ENCODE measurements at places on chromosomes 11 and 22.
A peak's percentile ranks its signal among the peaks of the same experiment; 100 is the strongest.

DNA sequence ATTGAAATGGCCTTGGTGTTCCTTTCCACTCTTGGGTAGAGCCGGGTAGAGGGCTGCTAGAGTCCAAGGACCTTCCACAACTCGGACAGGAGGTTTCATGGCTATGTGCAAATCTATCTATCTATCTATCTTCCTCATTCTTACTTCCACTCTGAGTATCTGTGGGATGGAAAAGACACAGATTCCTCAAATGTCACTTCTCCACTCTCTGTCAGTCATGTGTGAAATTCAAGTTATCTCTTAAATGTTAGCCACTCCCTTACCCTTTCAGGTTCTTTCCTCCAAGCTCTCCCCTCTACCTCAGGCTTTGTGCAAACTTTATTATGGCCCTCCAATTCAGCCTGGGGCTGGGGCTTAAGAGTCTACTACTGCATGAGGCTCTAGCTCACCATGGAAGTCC is 84.3 kb downstream of the GDPD4 start:
- no peak for DNase-seq

- no peak for DNase-seq
Observed at GRCh38 chr22:46046299-46046685, 69.3 kb upstream of the WNT7B start.

DNA sequence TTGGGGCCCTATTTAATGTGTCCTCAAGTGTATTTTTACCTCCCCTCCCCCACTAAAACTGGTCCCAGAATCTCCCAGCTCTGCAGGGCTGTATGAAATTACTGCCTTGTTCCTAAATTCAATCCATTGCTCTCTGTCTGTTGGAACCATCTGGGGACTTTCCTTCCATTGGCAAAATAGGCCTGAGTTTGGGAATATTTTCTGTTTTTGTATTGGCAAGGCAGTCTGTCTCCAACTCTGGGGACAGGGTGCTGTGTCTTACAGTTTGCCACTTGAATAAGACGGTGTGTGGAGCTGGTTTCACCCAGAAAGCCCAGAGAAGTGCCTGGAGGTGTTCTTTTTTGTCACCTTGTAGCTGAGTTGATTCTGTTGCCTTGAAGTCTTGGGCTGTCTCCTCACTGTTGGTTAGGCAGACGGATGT is 1.3 kb downstream of the PACS1 start:
- DNase-seq = no peak

GRCh38 chr22:45682064-45682463 is 10.4 kb downstream of the ATXN10 start:
- no peak for DNase-seq

DNA sequence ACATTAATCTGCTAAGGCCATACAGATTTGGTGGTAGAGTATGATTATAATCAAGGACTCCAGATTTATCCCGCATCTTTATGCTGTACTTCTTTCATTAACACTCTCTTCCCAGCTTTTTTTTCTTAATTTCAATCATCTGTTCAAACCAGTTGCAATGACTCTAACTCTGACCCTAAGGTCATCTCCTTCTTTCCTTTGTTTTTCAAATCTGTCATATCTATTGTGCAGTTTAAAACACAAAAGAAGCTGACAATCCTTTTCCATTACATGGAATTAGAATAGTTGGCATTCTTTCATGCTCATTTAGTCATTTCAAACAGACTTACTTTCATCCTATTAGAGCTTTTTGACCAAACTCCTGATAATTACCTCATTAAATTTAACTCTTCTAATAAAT is 53.6 kb upstream of the GRM5 start:
- DNase-seq = no peak

DNA sequence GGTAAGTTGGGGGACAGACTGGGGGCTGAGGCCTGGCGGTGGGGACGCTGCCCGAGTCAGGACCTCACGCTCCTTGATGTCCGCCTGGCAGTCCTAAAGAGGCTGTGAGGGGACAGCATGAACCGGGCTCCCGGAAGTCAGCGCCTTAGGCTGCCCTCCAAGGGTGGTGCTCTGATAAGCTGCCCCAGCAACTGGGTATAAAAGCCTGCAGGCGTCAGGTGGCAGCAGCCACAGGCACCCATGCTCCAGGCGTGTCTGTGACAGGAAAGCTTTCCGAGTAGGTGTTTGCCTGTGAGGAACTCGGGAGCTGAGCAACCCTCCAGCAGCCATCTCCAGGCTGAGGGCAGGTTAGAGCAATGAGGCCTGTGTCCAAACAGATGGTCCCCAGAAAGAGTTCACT is 53.0 kb downstream of the ST3GAL4 start:
- no peak for DNase-seq

- no peak for DNase-seq
Observed at GRCh38 chr11:32030875-32031503, 59.9 kb upstream of the RCN1 start.

DNA sequence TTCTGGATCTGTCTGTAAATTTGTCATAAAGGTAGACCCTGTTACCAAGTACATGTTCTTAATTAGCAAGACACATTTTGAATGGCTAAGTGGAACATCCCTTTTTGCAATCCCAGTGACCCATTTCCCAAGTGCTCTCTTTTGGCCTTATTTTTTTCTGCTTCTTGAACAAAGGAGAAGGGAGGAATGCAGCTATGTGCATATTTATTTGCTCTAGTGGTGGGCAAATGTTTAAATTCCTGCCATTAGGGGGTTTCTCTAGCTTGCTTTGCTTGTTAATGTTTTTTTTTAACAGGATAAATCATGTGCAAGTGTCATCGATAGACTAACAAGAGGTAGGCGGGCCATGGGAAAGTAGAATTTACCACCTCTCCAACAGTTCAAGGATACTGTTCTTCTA is 135.7 kb downstream of the COMMD9 start:
- no peak for DNase-seq

DNA sequence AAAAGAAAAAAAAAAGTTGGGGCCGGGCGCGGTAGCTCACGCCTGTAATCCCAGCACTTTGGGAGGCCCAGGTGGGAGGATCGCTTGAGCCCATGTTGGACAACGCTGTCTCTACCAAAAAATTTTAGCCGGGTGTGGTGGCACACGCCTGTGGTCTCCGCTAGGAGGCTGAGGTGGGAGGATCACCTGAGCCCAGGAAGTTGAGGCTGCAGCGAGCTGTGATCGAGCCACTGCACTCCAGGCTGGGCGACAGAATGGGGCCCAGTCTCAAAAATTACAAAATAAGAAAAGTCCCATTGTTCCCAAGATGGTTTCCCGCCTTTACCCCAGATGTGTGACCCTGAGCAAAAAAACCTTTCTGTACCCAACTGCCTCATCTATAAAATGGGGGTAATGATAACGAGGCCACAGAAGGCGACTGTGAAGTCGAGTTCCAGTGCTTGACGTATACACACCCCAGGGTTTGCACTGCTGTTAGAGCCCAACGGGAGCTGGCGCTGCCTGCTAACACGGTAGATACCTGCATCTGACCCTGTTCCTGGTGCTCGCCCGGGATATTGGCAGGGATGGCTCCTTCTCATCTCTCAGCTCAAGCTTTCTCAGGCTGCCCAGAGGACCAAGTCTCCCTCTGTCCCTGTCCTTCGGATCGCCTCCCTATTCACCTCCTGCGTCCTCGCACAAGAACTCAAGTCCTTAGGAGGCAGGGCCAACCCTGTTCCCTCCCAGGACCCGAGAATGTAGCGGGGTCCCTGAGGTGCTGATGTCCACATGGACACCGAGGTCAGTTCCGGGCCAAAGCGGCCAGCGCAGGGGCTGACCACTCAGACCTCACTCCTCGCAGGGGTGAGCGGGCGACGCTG is 1.1 kb upstream of the RPLP2 start:
- DNase-seq = no peak

GRCh38 chr22:38041760-38042487 is 15.3 kb upstream of the PICK1 start:
- no peak for DNase-seq

DNA sequence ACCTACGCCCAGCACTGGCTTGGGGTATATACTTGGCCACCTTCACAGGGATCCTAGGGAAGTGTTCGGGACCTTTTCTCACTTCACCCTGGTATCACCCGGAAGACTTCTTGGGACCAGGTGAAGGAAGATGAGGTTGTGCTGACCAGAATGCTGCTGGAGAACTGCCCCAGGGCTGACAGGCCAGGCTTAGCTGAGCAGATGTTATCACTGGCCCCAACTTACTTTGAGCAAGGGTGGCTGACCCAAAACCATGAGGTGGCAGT is 4.5 kb downstream of the FTH1 start:
- no peak for DNase-seq

DNA sequence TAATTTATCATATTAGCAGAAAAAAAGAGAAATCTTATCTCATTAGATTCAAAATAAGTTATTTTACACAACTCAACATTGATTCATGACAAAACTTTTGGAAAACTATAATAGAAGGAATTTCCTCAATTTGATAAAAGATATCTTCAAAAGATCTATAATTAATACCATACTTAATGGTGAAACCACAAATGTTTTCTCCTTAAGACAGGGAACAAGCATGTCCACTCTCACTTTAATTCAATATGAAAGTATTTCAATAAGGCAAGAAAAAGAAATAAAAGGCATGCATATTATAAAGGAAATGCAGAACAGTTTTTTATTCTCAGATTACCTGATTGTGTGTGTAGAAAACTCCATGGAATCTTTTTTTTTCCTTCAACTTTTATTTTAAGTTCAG is 23.6 kb downstream of the MTNR1B start:
- no peak for DNase-seq

- DNase-seq = no peak
Observed at GRCh38 chr22:48415520-48415919, 1412.2 kb downstream of the BRD1 start.

- peak; percentile 18 for DNase-seq
Observed at GRCh38 chr22:25987948-25988347, 181.3 kb upstream of the SEZ6L start.

GRCh38 chr11:1395773-1396374 is 6.1 kb downstream of the BRSK2 start:
- no peak for DNase-seq

- DNase-seq = no peak
Observed at GRCh38 chr11:14232652-14233051, 126.3 kb downstream of the RRAS2 start.

GRCh38 chr11:93842461-93842860 is 8.0 kb downstream of the VSTM5 start:
- DNase-seq = no peak

- no peak for DNase-seq
Observed at GRCh38 chr22:32528316-32528715, 53.7 kb downstream of the FBXO7 start.

GRCh38 chr11:32168924-32169323 is 78.0 kb downstream of the RCN1 start:
- no peak for DNase-seq

- no peak for DNase-seq
Observed at GRCh38 chr11:1071571-1072115, 3.0 kb upstream of the MUC2 start.

DNA sequence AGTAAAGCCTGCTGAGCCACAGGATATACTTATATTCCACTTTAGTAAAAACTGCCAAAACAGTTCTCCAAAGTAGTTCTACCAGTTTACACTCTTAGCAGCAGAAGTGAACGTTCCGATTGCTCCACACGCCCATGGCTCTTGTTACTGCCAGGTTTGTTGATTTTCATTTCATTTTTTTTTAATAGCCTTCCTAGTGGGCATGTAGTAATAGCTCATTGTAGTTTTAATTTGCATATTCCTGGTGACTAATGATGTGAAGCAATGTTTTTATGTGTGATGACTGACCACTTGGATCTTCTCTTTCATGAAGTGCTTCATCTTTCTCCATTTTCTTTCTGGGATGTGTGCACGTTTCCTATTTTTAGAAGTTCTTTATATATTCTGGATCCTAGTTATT is 4.8 kb upstream of the C11orf97 start:
- DNase-seq = no peak

GRCh38 chr22:20567993-20568417 is 60.6 kb downstream of the MED15 start:
- no peak for DNase-seq

- DNase-seq = no peak
Observed at GRCh38 chr22:39439170-39439569, 17.6 kb upstream of the MGAT3 start.

GRCh38 chr22:21622919-21623647 is 6.7 kb downstream of the YDJC start:
- no peak for DNase-seq

DNA sequence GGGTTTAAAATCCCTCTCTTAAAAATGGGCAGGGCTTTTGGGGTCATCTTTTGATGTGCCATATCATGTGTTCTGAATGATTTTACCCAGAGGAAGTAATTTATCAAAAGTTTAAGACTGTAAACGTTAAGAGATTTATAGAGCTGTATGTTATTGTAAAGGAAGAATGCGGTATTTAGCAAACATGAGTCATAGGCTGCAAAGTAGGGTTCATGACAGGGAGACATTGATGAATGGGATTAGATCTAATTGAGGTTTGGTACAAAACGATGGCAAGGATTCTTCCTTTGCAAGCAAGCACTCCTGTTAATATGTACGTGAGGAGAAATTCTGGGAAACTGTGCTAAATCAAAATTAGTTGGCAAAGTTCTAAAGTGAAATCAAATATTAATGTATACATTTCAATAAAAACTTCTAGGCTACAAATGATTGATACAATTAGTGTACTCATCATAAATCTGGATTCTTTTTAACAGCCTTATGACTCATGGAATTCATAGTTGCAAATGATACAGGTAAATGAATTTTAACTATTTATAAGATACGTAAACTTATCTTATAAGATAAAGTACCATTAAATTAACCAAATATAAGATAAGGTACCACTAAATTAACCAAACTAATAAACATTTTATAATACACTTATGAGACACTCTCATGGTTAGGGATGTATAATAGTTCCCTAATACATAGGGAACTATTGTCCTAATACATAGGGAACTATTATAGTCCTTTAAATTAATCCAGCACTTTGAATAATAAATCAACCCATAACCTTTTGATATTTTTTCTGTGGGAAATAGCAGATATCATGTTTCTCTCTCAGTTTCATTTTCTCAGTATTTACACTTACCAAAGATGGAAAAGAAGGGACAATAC is 58.4 kb downstream of the KIF18A start:
- DNase-seq = no peak

DNA sequence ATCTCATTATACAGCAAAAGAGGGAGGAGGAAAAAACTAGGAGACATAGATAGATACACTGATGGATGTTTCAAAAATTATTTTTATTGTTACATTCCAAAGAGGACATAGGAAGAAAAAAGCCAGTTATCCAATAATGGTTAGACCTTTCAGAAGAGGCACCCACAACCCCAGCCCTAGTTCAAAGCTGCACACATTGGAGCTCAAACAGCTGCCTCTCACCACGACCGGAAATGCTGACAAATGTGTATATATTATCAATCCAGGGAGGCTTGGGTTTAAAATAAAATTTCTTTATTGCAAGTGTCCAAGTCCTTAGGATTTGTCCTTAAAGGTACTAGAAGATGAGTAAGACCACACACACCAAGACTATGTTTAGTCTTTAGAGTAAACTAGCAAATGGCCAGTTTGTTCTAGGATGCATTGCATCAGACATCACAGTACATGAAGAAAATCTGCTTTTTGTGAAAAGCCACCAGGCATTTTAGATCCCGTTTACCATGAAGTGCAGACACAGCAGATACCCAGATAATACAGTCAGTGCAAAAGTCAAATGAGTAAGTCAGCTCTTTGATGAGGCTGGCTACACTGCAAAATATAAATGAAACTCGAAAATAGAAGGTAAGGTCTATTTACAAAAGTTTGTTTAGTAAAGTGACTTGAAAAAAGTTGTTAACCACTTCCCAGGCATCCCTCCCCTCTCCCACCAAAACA is 4.6 kb upstream of the ASCL3 start:
- DNase-seq = no peak

GRCh38 chr11:86814775-86815174 is 14.4 kb downstream of the PRSS23 start:
- DNase-seq = no peak

GRCh38 chr11:86179646-86180064 is 64.9 kb upstream of the EED start:
- DNase-seq = no peak
